ENCODE measurements at places on chromosomes 2 and 18.
A peak's percentile ranks its signal among the peaks of the same experiment; 100 is the strongest.

DNA sequence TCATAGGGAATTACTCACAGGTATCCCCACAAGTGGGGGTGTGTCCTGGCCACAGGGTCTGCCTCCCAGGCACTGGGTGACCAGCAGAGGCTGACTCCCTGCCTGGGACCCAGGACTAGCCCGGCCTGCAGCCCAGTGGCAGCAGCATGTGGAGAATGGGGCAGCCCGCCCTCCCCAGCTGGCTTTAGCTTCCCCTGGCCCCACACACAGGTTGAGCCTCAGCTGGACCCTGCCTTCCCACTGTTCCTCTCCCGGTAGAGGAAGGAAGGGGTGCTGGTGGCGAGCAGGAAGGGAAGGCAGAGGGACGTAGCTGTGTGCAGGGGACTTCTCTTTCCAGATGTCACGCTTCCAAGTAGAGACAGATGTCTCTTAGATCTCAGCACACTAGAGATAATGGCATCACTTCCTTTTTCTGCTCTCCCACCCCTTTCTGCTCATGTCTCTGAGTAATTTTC lies 51.4 kb downstream of the EMILIN2 start:
- DNase-seq, result no peak

DNA sequence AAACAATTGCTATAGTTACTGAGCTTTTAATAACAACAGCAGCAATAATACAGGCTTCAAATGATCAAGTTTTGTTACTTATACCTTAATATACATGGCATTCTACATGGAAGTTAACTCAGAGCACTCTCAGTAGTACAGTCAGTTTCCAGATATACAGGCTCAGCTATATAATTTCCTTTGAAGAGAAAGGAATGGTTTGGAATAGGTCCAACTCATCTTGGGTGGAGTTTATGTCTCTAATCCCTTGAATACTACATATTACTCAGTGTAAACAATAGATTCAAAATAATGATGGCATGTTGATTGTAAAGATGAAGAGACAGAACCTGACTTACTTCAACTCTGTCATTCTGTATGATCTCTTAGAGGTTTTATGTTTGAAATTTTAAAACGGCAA lies 174.9 kb downstream of the EPHA4 start:
- DNase-seq, result no peak

- no peak for DNase-seq
Observed at GRCh38 chr2:59080451-59081181, 839.5 kb upstream of the FANCL start.

DNA sequence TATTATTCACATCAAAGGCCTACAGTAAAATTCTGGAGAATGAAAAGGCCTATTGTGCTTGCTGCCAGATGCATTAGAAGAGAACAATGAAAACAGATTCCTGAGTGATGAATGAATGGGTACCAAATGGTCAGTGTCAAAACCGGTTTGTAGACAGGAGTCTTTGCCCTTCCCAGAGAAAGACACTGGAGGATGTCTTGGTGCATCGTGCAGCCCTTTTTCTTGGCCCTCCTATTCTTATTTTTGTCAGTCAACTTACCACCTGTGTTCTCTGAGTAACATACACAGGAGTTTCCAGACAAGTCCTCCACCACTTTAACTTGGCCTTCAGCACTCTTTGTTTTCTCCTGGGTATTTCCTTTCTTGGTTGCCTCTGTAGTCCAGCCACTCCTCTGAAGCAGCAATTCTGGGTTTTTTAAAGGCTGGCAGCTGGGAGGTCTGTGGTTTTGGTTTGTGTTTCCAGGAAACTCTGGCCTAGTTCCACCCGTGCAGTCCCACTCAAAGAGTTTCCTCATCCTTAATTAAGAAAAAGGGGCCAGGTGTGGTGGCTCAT lies 29.4 kb downstream of the PSTPIP2 start:
- no peak for DNase-seq

DNA sequence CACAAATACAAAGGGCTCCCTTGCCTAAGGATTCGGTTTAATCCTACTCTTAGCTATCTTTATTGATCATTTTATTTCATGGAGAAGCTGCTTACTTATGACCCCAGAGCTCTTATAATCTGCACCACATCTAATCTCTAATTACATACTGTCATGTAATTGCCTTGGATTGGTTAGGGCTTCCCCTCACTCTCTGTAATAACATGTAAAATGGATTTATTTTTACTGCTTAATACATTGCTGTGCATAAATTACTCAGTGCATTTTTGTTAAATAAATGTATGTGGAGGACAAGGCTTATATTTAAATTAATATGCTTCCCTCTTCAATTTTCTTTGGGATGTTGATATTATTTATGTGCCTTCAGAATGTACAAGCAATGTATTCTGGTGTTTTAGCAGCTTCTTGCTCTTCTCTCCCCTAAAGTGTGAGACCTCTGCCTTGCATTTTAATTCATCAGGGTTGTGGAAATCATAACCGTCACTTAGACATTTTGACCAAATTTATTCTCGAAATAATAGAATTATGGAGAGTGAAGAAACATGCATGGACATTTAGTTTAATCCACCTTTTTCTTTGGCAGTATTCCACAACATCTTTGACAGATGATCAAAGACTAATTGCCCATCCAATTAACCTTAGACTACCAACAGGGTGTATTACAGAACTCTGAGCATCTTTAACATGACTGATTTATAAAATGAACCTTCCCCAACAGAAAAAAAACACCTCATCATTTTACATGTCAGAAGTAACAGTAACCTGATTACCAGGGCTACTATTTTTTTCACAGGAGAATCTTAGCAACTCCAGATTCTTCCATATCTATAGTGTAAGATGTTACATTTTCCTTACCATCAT lies 692.6 kb downstream of the LRRTM4 start:
- no peak for DNase-seq

- DNase-seq, result no peak
Observed at GRCh38 chr2:220489121-220489520, 861.7 kb downstream of the SLC4A3 start.

DNA sequence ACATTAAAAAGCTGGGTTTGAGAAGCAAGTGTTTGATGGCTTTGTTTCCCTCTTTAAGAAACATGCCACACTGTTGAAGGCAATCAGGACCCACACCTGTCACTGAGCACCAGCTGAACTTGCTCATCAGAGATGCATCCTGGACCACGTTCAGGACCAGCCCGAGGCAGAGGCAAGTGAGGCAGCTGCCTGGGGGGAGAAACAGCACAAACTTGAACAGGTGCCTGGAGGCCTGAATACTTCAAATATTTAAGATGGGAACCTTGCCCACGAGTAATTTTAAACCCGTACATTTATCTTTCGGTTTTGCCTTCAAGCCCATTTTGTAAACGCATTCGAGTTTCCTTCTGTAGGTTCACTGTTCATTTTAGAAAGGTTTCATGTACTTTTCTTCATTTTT lies 421.3 kb downstream of the NYAP2 start:
- DNase-seq, result no peak

DNA sequence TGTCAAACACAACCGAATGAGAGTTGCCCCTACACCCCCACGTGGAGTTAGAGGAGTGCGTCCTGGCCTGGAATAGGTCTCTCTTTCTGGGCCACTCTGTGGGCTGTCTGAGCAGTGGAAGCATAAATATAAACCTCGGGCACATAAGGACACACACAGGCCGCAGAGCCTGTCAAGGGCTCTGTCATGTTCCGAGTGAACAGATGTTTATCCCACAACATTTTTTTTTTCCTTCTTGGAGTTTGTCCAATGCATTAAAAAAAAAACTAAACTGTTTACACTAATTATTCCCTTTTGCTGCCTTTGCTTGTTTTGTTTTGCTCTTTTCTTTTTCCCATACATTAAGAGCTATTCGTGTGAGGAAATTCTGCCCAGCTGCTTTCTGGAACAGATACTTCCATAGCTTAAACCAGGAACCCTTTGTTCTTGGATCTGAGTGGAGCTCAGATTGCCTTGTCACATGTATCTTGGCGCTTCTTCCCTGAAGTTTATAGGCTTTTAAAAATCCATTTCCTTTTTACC lies 228.3 kb upstream of the FOSL2 start:
- no peak for DNase-seq

DNA sequence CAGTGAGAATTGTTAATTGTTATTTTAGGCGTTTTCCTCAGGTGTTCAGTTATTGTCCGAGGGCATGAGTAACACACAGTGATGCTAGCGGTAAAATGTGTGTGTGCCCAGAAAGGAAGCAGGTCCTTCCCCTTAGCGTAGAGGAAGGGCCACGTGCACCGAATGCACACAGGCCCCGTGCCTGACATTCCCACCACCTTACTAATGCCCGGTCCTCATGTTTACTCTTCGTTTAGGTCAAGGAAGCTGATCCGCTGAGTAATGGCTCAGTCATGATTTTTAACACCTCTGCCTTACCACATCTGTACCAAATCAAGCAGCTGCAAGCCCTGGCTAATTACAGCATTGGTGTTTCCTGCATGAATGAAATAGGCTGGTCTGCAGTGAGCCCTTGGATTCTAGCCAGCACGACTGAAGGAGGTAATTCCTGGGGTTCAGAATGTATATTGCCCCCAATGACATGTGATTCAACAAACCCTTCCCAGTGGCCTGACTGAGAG lies 76.7 kb downstream of the MERTK start:
- peak; percentile 28 for DNase-seq

DNA sequence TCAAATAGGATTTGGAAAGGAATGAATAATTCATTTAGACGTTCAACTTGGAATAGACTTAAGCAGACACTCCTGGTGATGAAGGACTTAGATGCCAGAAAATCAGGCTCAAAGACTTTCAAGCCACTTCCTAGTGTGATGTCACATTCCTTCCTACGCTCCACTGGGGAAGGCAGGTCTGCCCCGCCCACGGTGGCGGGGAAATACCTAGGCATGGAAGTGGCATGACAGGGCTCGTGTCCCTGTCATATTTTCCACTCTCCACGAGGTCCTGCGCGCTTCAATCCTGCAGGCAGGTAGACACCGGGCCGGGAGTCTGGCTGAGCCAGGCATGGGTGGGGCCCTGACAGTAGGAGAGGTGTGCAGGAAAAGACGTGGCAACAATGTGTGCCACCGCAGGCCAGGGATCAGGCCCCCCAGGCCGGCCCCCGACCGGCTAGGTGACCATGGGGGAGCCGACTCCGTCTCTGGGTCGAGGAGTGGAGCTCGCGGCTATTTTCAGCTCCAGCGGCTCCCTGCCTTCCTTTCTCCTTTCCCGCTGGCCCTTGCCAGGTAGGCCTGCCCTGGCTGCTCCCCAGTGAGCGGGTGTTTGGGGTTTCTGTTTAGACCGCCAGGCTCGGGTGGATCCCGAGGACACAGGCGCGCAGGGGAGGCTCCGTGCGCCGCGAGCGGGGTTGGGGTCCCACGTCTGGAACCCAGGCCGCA lies at the start of gene IL1RL2:
TSS of gene IL1RL2 (plus strand) at position 233 of the 705 bp plus-strand sequence. CDS start 845 bp downstream, outside the sequence.
- no peak for DNase-seq

DNA sequence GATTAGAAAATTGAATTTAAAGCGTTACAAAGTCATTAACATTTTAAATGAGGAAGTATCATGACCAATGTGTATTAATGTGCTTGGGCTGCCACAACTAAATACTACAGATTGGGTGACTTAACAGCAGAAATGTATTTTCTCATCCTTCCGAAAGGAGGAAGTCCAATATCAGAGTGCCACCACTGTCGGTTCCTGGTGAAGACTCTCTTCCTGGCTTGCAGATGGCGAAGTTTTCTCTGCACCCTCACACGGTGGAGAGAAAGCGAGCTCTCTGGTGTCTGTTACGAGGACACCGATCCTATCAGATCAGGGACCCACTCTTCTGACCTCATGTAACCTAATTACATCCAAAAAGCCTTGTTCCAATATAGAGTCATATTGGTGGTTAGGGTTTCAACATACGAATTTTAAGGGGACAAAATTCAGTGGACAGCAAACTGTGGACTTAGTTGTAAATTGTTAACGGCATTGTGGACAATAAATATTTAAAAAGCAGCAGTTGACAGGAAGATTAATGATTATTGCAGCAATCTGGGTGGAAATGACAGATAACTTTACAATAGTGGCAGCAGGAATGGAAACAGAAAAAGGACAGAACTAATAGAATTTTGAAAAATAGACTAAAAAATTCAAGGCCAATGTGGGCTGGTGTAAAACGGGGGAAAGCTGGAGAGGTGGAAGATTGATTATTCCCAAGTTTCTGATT lies 35.1 kb upstream of the CYRIA start:
- no peak for DNase-seq

DNA sequence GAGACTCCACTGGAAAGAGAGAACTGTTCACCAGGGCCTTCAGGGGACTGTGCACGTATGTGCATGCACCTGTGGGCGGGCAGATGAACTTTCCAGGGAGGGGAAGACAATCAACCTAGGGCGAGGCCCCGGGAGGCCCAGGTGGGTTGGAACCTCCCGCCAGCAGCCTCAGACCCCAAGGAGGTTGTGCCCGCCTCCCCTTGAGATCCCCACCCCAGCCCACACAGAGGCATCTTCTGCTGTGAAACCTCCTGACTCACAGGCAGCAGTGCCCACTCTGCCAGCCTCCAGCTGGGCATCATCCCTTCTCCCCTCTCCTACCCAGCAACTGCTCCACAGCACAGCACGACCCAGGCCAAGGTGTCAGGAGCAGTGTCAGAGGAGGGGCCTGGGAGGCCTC lies 54.4 kb downstream of the FAM178B start:
- DNase-seq, result no peak

GRCh38 chr2:86033751-86034692 lies 71.7 kb downstream of the POLR1A start:
- no peak for DNase-seq

GRCh38 chr2:176763851-176764404 lies 448.7 kb upstream of the HNRNPA3 start:
- no peak for DNase-seq

DNA sequence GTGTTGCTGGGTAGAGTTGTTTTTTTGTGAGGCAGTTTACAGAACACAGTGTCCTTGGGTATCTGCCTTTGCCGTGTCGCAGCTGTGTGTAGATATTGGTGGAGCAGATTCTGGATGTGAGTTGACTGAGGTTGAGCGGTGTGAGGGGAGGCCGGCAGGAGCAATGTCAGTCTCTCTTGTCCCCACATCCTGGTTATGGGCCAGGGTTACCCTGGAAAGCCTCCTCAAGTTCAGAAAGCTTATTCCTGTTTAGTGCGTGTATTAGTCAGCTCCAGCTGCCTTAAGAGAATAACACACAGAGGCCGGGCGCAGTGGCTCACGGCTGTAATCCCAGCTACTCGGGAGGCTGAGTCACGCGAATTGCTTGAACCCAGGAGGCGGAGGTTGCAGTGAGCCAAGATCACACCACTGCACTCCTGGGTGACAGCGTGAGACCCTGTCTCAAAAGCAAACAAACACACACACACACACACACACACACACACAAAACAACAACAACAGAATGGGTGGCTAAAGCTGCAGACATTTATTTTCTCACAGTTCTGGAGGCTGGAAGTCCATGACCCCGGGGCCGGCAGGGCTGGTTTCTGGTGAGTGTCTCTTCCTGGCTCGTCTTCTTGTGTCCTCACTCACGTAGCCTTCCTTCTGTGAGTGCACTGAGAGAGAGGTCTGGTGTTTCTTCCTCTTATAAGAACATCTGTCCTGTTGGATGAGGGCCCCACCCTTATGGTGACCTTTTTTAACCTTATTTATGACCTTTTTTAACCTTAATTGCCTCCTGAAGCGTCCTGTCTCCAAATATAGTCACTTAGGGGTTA lies 5.1 kb downstream of the NCK2 start:
- DNase-seq, result no peak

GRCh38 chr2:69033461-69034095 lies 20.6 kb downstream of the ANTXR1 start:
- DNase-seq, result no peak

GRCh38 chr2:230244211-230244610 lies 18.7 kb downstream of the SP140 start:
- no peak for DNase-seq

All from 8988T (cell line).